ENCODE measurements at places on chromosomes 1 and 21. TPM values are rescaled to one million over a fixed set of nuclear protein-coding genes. Genes with fewer than 3 reads are reported as not detected.

NPL gene
- total RNA-seq, result 0.94 TPM

NBPF6 gene
- not detected for total RNA-seq

ACP6 gene
- total RNA-seq, result 22.5 TPM

FABP3 gene
- total RNA-seq, result not detected

AMY1A gene
- not detected for total RNA-seq

RNU1-2 gene
- total RNA-seq, result not detected

SPRR2G gene
- not detected for total RNA-seq

KCNK2 gene
- 0.22 TPM for total RNA-seq
